ENCODE measurements at places on chromosomes 7 and 10.

GRCh38 chr7:79272066-79272669, 181.3 kb downstream of the MAGI2 start:
- DNase-seq = no peak

DNA sequence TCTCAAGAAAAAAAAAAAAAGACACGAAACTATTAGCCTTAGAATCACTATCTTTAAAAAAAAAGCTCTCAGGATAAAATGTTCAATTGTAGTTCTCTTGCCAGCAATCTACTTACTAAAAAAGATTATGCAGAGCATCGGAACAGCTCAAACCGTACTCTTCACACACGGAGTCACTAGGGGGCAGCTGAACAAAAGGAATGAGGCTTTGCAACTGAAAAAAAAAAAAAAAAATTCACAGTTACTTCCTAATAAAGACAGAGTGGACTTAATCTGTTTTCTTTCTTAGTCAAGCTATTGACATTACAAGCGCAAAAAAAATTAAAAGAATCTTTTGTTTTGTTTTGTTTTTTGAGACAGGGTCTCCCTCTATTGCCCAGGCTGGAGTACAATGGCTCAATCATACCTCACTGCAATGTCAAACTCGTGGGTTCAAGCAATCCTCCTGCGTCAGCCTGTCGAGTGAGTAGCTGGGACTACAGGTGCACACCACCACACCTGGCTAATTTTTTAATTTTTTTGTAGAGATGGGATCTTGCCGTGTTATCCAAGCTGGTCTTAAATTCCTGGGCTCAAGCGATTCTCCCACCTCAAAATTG, 11.5 kb downstream of the PMS2 start:
- DNase-seq = no peak

DNA sequence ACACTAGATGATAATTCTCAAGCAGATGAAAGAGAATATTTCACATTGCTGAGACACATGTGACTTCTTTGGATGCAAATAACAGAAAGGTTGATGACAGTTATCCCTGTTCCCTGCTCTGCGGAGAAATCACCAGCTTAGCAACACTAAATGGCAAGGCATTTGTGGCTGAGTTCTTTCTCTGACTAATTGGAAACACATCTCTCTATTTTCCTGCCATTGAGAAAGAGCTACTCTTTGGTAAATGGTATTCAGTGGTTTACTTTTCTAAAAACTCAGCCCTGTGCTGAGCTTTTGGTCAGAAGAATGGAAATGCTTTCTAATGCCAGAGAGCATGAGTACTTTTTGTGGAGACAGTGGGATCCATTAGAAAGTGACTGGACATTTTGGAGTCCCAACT, 771.4 kb downstream of the LRMDA start:
- DNase-seq = no peak

DNA sequence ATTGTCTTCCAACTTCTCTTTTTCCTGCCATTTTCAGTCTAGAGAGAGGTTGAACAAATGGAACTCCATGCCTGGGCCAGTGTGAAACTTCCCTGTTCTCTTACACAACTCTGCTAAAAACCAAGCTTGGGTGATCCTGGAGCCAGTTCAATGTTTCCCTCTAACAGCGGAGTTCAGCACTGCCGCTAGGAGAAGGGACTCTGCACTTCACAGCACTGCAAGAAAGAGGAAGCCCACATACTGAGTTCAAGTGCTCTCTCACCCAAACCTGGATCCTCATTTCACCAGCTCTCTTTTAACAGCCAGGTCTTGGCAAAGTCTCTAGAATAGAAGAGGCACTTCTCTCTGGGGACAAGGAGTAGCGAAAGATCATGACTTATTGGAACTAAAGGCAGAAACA, 18.8 kb downstream of the FOXI2 start:
- DNase-seq = no peak

DNA sequence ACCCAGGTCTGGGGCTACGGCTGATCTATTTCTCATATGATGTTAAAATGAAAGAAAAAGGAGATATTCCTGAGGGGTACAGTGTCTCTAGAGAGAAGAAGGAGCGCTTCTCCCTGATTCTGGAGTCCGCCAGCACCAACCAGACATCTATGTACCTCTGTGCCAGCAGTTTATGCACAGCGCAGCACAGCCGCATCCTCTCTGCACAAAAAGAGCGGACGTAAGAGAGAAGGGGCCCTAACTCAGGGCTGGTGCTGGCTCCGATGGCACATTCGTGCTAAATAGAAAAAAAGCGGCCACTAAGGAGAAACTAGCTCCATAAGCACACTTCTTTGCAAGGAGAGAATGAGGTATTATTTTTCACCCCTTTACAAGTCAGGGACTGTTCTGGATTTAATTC, 28.3 kb upstream of the PRSS1 start:
- no peak for DNase-seq

- no peak for DNase-seq
These were observed 7.7 kb upstream of the SFRP5 start for GRCh38 chr10:97779492-97779891.

DNA sequence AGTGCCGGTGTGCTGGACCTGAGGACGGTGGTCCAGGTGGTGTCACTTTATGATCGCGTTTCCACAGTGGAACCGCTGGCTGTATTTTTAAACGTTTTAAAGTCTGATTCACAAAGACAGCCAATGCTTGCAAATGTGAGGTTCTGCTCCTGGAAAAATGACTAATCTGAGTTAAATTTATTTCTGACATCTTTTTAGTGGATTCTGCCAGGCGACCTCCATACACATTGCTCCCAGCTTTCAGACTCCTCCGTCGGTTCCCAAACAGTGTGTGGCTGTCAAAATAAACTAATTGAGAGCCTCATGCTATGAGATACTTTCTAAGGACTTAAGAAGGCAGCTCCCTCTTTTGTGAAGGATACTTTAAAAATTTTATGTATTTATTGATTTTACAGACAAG, 12.7 kb upstream of the TTYH3 start:
- no peak for DNase-seq

DNA sequence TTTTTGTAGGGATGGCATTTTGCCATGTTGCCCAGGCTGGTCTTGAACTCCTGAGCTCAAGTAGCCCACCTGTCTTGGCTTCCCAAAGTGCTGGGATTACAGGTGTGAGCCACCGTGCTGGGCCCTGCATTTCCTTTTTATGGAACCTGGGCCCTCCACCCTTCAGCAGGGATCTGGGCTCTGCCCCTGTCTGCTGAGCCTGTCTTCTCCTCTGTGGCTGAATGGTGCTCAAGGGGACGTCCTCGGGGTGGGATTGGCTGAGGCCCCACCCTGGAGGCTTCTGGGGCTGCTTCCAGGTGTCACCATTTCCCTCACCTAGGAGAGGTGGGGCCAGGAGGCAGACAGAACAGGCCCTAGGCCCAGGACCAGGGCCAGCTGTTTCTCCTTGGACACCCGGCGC, 18.4 kb downstream of the FAM241B start:
- DNase-seq = no peak

- no peak for DNase-seq
These were observed 186.8 kb downstream of the ITGB1 start for GRCh38 chr10:32771217-32771616.

GRCh38 chr10:30233186-30233959, 115.7 kb downstream of the MTPAP start:
- no peak for DNase-seq

GRCh38 chr10:50375051-50375452, 123.7 kb upstream of the ASAH2 start:
- DNase-seq = no peak

- no peak for DNase-seq
These were observed 17.9 kb upstream of the CYREN start for GRCh38 chr7:135188298-135188984.

DNA sequence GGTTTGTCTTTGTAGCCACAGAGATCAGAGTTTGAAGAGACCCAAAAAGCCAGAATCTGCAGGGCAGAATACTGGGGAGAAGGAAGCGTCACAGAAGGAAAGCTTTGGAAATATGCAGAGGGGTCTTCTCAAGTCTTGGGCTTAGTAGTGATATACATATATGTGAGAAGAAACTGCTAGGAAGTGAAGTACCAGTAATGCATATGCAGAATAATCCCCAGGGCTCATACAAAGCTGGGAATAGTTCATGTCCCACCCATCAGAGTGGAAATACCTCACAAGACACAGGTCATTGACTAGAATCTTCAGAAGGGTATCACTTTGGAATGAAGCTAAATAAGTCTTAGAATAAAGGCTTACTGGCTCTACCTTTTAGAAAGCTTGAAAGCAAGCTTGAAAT, 39.6 kb downstream of the C10orf71 start:
- no peak for DNase-seq

- no peak for DNase-seq
These were observed 19.5 kb downstream of the GLI3 start for GRCh38 chr7:42217548-42217947.

DNA sequence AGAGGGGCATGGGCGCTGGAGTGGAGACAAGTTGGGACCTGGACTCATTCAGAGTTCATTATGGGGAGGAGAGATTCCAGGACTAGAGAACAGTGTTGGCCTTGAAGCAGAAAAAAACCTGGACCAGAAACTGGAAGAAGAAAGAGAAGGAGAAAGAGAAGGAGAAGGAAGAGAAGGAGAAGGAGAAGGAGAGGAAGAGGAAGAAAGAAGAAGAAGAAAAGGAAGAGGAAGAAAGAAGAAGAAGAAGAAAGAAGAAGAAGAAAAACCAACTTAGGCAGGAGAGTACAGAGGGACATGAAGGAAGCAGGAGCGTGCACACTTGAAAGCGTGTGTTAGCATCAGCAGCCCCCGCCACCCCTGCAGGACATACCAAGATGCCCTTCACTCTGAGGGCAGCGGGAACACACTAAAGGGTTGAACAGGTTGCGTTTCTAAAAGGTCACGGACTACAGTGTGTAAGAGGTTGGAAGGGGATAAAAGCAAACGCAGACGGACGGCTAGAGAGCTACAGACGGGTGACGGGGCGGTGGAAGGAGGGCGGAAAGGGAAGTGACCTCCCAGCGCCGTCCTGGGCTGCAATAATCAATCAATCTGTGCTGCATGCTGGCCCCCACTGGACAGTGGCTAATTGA, 95.3 kb downstream of the SEC61G start:
- DNase-seq = no peak

GRCh38 chr7:123494193-123494796, 40.1 kb downstream of the IQUB start:
- DNase-seq = no peak

GRCh38 chr7:6252748-6253147, 19.7 kb downstream of the CYTH3 start:
- no peak for DNase-seq

- no peak for DNase-seq
These were observed 9.2 kb upstream of the SFRP5 start for GRCh38 chr10:97780841-97781617.

- no peak for DNase-seq
These were observed 459.0 kb upstream of the STEAP1 start for GRCh38 chr7:89695241-89695640.

- no peak for DNase-seq
These were observed 213.9 kb upstream of the SH2B2 start for GRCh38 chr7:102072636-102073209.

GRCh38 chr7:156793334-156793733, 99.6 kb downstream of the LMBR1 start:
- DNase-seq = no peak

- no peak for DNase-seq
These were observed 39.7 kb downstream of the DNAJB12 start for GRCh38 chr10:72315054-72315453.

DNA sequence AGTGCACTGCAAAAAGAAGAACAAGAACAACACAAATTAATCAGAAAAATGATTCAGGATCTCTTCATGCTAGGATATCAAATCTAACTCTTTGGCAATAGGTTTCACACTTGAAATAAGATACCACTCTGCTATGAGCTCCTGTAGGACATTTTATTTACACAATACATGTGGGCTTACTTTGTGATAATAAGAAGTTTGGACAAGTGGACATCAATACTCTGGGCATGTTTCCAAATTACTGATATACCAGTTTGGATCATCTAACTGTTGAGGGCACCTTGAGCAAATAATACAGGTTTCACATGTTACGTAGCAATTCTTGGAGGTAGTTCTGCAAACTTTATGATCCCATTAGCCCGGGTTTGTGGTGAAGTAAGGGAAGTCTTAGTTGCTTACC, 59.8 kb downstream of the CPVL start:
- DNase-seq = no peak

DNA sequence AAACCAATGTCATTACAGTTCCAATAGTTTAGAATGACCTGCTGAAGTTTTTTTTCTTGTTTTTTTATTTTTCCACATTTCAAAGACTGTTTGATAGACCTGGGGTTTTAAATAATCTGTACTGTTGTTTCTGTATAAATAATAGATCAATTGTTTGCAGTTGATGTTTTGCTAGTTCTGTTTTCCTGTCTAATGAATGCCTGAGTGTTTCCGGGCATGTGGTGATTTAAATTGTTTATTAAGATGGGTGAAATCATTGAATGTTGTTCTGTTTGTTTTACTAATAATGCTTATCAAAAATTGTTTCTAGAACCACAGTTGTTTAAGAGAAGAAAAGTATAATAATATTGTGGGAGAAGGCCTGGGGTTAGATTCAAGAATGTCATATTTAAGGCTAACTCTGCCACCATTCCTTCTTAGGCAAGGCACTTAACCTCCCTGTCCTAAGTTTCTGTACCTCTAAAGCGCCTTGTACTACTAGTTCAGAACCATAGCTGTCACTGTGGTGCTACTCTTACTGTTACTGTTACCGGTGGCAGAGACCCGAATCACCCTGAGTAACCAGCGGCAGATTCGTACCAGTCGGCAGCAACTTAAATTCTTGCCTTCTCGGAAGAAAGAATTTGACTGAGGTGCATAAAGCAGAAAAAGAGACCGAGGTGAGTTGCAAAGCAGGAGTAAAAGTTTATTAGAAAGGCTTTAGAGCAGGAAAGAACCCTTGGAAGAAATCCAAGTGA, 1014.1 kb downstream of the REEP3 start:
- no peak for DNase-seq

GRCh38 chr7:28615091-28615490, 202.8 kb downstream of the CREB5 start:
- DNase-seq = no peak

DNA sequence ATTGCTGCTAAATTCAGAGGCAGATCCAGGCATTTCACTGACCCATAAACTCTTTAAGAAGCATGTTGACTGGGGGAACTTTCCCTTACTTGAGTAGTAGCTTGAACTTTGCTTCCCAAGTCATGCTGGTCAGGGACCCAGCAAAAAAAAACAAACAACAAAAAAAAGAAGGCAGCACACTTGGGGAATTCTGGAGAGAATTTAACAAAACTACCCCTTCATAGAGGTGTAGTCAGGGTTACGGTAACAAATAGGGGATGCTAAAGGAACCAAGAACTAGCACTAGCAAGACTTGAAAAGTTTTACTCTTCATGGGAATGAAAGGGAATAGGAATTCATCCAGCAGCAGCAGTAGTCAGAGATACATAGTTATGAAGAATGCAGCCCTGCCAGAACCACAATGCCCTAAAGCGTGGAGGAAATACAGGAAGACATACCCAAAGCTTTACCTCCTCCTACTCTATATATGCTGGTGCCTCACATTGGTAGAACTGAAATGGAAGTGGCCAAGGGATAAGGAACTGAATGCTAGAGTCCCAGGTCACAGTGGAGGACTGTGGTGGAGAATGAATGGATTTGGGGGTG, 67.3 kb downstream of the PHYHIPL start:
- no peak for DNase-seq

DNA sequence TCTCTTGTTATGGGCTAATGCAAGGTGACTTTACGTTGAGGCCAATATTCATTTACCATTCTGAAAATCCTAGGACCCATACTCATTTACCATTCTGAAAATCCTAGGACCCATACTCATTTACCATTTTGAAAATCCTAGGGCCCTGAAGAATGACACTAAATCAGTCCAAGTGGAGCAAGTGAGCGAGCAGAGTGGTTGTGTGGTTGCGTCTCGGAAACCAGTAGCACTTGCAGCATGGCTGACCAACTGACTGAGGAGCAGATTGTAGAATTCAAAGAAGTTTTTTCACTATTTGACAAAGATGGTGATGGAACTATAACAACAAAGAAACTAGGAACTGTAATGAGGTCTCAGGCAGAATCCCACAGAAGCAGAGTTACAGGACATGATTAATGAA, 6.9 kb downstream of the SAR1A start:
- no peak for DNase-seq
